Stimulated activated CD4-positive, alpha-beta T cell treated with anti-CD3 and anti-CD28 coated beads, Interleukin-12 subunit alpha, Interleukin-12 subunit beta, amount 100 ng/mL, for 4 hours (primary cell): ENCODE measurements at places on chromosomes 13 and 19.

- peak; percentile 64 for DNase-seq
Observed at GRCh38 chr19:1864480-1865171, 1.2 kb upstream of the KLF16 start.

GRCh38 chr13:21338156-21338555 lies 120.9 kb downstream of the ZDHHC20 start:
- no peak for DNase-seq

GRCh38 chr13:34294483-34295129 lies 476.7 kb downstream of the RFC3 start:
- no peak for DNase-seq

GRCh38 chr13:33274264-33274663 lies 11.3 kb downstream of the STARD13 start:
- no peak for DNase-seq

- DNase-seq: no peak
Observed at GRCh38 chr13:42174344-42175162, 97.4 kb upstream of the AKAP11 start.

DNA sequence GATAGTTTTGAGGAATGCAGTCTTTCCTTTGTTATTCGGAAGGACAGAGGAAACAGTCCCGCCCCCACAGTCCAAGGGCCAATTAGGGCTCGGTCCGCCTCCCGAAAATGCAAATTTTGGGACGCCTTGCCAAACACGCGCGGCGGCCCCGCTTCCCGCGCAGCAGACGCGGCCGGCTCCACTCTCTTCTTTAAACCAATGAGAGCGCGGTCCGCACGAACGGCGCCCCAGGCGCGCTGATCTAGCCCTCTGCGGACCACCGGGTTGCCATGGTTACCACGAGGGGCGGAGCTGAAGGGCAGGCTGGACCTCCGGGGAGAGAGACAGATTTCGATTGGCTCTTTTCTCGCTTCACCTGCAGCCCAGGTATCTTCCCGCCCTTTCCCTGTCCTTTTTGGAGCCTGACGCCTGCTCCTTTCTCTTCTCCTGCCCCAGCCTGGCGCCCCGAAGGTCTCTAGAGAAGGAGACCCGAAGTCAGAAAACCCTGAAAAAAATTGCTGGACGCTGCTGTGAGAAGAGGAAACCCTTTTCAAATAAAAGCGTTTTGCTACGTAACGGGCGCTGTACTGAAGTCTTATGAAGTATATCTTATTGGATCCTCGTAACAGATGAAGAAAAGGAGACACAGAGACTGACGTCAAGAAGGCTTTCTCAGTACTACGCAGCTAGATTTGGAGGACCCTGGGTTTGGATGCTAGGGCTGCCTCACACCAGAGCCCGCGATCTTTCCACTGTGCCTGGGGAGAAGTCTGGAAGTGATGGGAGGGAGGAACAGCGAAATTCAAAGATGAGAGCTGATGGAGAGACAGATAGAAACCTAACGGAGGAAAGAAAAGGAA lies 2.0 kb downstream of the PTH2 start:
- DNase-seq: peak; percentile 18

GRCh38 chr13:42623916-42624315 lies 50.0 kb downstream of the TNFSF11 start:
- no peak for DNase-seq

GRCh38 chr13:107803822-107804495 lies 411.4 kb downstream of the LIG4 start:
- no peak for DNase-seq

DNA sequence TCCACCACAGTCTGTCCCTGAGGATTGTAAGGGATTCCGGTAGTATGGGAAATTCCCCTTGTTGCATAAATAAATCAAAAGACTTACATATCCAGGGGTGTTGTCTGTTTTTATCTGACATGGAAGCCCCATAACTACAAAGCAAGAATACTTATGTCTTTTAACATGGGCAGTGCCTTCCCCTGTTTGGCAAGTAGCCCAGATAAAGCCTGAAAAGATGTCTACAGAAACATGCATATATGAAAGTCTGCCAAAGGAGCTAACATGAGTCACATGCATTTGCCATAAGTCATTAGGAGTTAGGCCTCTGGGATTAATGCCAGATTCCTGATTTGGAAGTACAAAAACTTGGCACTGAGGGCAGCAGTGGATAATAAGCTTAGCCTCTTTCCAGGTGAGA lies 62.1 kb downstream of the ZNF737 start:
- no peak for DNase-seq

- no peak for DNase-seq
Observed at GRCh38 chr19:29871143-29871542, 59.4 kb downstream of the CCNE1 start.

DNA sequence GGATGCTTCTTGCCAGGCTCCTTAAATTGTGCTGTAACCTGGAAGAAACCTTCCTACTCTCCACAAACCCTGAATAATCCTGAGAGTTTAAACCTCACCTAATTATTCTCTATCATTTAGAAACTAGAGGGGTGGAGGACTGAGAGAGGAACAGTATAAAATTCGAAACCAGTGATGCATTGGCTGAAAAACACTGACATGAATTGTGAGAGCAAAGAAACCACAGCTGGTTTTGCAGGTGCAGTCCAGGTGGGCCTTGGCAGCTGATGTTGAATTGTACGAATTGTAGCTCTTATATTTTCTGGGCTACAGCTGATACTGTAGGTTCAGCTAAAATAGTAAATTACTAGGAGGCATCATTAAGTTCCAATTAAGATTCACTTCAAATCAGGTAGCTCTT lies 227.0 kb upstream of the SLITRK5 start:
- DNase-seq: no peak

- no peak for DNase-seq
Observed at GRCh38 chr13:49586717-49587116, 1.4 kb upstream of the RCBTB1 start.

DNA sequence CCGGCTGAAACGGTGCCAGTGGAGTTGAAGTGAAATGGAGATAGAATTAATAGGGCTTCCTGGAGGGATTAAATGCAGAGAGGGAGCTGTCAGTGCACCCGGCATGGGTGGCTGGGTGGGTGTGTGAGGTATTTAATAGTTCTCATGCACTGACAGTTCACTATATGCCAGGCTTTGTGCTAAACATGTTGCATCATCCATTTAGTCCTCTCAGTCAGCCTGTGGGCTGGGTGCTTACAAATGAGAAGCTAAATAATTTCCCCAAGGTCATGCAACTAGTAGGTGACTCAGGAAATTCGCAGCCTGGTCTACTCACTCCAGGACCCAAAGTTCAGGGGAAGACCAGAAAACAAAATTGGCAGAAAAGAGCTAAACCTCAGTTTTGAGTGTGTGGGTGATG lies 63.5 kb upstream of the SPATA13 start:
- peak; percentile 8 for DNase-seq

DNA sequence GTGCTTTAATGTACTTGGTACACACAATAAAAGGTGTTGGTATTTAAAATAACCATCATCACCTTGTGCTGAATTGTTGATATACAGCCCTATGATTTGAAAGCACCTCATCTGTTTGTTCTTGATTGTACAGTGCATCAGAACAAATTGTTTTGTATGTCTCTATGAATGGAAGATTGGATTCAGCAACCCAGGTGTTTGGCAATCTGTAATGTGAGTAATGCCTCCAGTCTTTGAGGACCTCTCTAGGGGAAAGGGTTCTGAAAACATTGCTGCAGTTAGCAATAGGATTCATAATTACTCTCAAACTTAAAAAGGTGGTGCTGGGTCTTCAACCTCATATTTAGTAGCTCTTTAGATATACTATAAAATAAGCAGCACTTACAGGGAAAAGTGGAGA lies 341.8 kb downstream of the OXGR1 start:
- no peak for DNase-seq

DNA sequence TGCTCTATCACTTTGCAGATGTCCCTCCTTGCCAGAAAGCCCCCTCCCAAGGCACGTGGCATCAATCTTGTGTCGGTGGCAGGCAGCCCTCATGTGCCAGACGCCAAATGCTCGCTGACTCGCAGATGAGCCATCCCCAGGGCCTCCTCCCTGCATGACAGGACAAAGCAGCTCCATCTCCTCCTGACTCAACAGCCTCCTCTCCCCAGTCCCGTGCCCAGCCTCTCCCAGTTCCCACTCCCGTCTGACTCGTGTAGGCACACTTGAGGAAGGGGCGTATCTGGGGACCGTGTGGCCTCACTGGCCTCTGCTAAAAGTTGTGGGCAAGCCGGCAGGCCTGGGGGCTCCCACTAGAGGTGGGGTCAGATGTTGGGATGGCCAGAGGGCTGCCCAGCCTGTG lies 133.6 kb downstream of the STK24 start:
- no peak for DNase-seq

DNA sequence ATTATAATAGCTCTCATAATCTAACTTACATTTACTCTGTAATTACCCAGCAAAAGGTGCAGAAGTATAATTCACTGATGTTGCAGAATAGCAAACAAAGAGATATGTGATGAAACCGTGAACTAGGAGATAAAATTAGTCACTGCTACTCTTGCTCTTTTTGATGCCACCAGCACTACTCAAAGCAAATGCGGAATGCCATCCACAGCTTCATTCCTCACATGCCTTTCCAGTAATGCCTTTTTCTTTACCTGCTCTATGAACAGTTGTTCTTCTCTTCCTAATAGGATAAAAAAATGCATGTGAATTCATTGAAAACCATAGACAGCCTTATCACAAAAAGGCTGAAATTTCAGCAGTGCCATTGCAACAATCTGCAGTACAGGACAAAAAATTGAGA lies 1129.5 kb downstream of the DIAPH3 start:
- no peak for DNase-seq

DNA sequence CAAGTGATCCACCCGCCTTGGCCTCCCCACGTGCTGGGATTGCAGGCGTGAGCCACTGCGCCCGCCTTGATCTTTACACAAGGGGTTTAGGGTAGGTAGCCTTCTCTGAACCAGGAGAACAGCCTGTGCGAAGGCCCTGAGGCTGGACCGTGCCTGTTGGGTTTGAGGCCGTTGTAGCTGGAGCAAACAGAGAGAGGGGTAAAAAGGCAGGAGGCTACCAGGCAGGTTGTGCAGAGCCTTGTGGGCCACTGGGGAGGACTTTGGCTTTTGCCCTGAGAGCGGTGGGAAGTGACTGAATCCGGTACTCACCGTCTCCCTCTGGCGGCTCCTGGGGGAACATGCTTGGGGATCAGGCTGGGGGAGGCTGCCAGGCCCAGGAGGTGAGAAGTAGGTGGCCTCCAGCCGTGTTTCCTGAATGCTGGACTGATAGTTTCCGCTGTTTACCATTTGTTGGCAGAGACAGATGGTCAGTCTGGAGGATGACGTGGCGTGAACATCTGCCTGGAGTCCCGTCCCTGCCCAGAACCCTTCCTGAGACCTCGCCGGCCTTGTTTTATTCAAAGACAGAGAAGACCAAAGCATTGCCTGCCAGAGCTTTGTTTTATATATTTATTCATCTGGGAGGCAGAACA lies 24.6 kb downstream of the SPC24 start:
- DNase-seq: peak; percentile 60

- DNase-seq: no peak
Observed at GRCh38 chr19:33505148-33505547, 16.4 kb downstream of the PEPD start.

DNA sequence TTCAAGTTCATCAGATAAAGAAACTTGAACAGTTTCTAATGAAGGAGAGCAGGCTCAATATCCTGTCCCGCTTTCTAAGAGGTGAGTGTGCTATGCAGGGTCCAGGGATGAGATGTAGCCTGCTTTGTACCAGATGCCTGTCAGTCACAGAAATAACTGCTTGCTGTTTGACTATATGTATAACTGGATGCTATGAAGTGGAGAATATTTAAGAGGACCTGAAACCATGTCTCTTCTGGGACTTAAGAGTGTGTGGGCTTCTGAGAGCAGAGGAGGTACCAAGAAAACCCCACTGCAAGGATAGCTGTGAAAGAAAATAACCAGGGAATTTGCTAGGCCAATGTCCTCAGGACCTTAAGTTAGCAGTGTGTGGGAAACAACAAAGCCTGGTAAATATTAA lies 246.3 kb upstream of the RFC3 start:
- no peak for DNase-seq

DNA sequence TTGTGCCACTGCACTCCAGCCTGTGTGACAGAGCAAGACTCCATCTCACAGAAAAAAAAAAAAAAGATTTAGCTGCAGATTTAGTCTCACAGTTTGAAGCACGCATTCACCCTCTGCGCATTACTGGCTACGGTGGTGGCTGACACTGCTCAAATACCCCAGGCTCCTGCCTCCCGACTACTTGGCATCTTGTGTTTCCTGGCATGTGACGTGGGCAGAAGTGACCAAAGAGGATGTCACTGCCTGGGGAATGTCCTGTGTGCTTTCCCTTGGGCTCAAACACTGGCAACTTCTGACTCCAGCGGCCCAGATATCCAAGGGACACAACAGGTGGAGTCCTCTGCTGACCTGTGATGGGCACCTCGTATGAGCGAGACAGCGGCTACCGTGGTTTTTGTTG lies 24.7 kb upstream of the EIF3G start:
- no peak for DNase-seq

- no peak for DNase-seq
Observed at GRCh38 chr19:535017-535835, 3.7 kb downstream of the CDC34 start.

- no peak for DNase-seq
Observed at GRCh38 chr19:50932690-50933083, 20.2 kb downstream of the KLK5 start.

GRCh38 chr19:33089010-33089409 lies 8.0 kb downstream of the GPATCH1 start:
- DNase-seq: no peak

- no peak for DNase-seq
Observed at GRCh38 chr19:6728346-6728745, 7.9 kb upstream of the C3 start.

DNA sequence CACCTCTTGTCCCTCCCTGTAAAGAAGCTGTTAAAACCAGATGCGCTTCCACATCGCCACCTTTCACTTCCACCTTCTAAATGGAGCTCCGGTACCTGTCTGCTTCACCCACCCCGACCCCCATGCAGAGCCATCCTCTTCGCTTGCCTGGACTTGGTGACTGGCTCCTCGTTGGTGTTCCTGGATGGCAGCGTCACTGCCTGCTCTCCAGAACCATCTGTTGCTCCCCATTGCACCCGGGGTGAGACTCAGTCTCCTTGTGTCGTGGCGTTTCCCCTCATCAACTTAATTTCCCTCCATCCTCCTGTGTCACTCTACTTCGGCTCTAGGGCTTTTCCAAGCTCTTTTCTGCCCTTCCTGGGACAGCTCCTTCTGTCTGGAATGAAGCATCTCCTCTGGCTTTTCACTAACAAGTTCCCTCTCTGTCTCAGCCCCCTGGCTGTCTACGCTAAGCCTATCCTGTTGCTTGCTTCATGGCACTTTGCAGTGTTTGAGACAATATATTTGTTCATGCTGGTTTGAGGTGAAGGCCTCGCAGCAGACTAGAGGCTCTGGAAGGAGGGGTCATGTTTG lies 10.3 kb downstream of the CEBPG start:
- DNase-seq: no peak

- DNase-seq: no peak
Observed at GRCh38 chr13:27403203-27403678, 21.2 kb upstream of the GTF3A start.

GRCh38 chr19:53659292-53659691 lies 27.5 kb downstream of the DPRX start:
- DNase-seq: no peak
